ENCODE measurements at places on chromosomes 4 and X.

DNA sequence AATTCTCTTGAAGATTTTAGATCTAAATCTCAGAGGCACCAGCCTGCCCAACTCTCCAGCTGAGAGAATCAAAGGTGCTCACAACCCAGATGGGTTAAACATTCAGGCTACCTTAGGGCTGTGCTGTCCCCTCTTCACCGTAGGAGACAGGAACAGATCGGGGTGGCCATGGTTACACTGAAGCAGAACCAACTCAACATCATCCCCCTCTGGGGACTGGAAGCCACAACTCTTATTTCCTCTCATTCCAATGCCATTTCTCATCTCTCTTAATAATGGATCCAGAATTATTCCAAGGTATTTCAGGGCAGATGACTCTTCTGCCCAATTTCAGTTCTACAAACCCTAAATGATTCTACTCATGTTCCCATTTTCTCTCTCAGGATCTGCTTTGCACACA lies 109.7 kb downstream of the NKX6-1 start:
- peak; percentile 3 for DNase-seq

DNA sequence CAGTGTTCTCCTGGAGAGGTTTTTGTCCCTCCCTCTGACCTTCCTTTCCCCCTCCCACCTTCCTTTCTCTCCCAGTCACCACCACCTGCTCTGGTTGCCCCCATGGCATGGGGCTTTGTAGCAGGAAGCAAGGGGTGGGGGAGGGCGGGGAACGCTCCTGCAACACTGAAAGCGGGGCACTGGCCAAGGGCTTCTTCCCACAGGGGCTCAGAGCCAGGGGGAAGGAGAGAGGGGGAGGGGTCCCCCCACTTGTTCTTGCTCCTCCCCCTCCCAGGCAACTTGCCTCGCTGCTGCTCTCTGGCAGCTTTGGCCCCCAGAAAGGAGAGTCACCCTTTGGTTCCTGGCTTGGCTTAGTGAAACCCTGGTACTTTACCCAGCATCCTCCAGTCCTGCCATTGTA lies 48.4 kb downstream of the BCORL1 start:
- DNase-seq: no peak

- DNase-seq: peak; percentile 22
These were observed 83.4 kb upstream of the MID1IP1 start for GRCh38 chrX:38717871-38718270.

GRCh38 chr4:184897895-184898294 lies 72.1 kb upstream of the ACSL1 start:
- no peak for DNase-seq

- no peak for DNase-seq
These were observed 10.4 kb downstream of the SLC10A7 start for GRCh38 chr4:146511381-146511780.

GRCh38 chrX:118726396-118726795 lies 1.0 kb upstream of the IL13RA1 start:
- no peak for DNase-seq

GRCh38 chr4:5798946-5799345 lies 87.9 kb downstream of the EVC start:
- no peak for DNase-seq

DNA sequence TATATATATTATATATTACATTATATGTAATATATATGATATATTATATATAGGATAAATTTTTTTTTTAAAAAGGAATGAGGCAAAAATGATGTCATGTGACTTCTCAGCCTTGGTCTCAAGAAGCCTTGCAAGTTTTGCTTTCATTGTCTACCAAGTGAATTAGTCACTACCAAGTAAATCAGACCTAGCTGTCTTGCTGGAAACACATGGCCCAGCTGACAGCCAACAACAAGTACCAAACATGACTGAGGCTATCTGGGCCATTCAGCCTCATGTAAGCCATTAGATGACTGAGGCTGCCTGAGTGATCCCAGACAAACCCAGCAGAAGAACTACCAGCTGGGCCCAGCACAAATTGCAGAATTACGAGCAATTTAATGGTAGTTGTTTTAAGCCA lies 44.9 kb downstream of the HAND2 start:
- DNase-seq: peak; percentile 25

- no peak for DNase-seq
These were observed 123.6 kb upstream of the SLITRK2 start for GRCh38 chrX:145694048-145694447.

- DNase-seq: peak; percentile 16
These were observed 14.7 kb downstream of the WDR44 start for GRCh38 chrX:118360429-118361125.

- no peak for DNase-seq
These were observed 83.3 kb upstream of the ANXA3 start for GRCh38 chr4:78468272-78468671.

DNA sequence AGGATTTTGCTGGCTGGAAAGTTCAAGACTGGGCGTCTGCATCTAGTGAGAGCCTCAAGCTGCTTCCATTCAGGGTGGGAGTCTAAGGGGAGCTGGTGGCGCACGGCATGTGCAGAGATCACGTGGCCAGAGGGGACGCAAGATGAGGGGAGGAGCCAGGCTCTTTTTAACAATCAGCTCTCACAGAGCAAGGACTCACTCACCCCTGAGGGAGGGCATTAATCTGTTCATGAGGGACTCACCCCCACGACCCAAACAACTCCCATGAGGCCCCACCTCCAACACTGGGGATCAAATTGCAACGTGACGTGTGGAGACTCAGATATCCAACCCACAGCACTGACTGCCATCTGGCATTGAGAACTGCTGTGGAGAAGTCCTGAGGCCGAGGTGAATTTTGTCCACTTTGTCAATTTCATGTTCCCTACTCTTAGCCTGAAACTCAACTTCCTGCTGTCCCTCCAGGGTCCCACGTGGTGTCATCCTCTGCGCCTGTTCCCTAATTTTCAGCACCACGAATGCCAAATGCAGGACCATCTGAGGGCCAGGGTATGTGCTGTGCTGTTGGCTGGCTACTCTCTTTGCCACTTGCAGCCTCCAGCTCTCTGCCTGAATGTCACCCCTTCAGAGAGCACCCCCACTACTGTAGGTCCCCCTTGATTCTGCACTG lies 5.6 kb downstream of the ZFP92 start:
- DNase-seq: peak; percentile 19

GRCh38 chr4:6608758-6609414 lies 31.6 kb upstream of the MRFAP1 start:
- no peak for DNase-seq

DNA sequence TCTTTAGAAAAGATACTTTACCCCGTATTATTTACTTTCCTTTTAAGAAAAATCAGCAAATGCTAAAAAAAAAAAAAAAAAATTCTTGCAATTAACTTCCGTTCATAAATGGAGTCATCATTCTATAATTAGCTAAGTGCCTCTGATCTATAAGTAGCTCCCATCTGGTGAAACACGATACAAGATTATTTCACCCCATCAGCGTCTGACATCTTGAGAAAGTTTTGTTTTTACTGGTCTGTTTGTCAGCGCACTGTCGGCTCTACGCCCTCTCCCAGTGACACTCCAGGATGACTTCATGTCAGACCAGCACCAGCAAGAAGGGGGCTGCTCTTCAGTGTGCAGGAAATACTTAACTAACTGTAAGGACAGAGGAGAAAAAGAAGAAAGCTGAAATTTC lies 108.3 kb downstream of the AFAP1 start:
- peak; percentile 93 for DNase-seq

GRCh38 chrX:3066555-3066954 lies 25.3 kb downstream of the ARSF start:
- peak; percentile 32 for DNase-seq

GRCh38 chrX:38660395-38661102 lies 99.2 kb downstream of the TSPAN7 start:
- DNase-seq: no peak

GRCh38 chrX:129678614-129679195 lies 23.9 kb upstream of the APLN start:
- DNase-seq: no peak

GRCh38 chr4:149923736-149924135 lies 108.1 kb upstream of the IQCM start:
- DNase-seq: no peak

DNA sequence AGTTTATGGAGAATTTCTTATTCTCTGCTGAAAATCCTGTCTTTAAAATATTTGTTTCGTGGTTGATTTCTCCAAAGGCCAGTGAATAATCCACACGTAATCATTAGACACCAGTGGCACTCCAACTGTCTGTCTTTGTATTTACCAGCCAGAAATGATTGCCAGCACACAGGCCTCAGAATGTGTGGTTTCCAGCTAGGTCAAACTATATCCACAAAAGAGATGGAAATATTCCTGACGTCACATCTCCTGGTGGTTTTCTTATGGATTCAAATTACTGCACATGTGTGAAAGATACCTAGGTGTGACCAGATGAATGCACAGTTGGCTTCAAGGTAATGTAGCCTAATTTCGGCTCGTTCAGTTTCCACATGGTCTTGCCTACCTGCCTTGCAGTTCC lies 27.2 kb upstream of the TENM3 start:
- DNase-seq: no peak

DNA sequence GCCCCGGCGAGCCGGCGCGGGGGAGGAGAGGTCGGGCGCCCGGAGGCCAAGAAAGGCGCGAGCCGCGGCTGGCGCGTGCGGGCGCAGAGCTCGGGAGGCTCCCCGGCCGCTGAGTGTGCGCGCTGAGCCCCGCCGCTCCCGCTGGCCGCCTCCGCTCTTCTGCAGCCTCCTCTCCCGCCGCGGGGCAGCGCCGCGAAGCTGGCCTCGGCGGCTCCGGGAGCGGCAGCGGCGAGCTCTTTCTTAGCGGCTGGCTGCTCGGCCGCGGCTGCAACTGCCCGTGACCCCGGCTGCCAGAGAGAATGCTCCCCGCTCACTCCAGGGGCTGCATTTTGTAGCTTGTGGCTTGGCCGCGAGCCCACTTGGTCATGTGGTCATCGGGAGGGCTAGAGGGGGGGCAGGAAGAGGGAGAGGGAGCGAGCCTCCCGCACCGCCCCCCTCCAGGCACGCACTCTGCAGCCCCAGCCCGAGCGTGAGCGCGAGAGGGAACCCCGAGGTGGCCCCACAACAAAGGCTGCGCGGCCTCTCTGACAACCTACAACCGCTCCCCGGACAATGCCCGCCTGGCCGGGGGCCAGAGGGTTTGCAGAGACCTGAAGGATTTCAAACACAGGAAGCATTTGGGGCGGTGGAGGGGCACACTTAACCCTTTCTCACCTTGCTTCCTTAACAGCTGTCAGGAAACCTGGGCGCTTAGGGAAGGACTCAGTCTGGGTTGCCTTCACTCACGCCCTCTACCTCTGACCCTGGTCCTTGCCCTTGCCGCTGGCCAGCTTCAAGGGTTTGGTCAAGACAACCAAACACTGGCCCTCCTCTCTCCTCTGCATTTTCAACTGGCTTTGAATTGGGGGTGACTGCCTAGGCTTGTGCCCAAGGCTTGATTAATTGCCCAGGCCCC lies at the start of gene APLN:
APLN (minus strand) TSS at position 305 of the 895 bp plus-strand sequence. CDS start 326 bp downstream, outside the sequence.
- peak; percentile 54 for DNase-seq

GRCh38 chr4:41525129-41525528 lies 12.8 kb upstream of the LIMCH1 start:
- DNase-seq: peak; percentile 86

- no peak for DNase-seq
These were observed 113.0 kb downstream of the PRDM5 start for GRCh38 chr4:120809518-120809917.

GRCh38 chr4:185278716-185279115 lies 69.3 kb downstream of the SNX25 start:
- no peak for DNase-seq

GRCh38 chrX:135432881-135433521 lies 11.3 kb downstream of the SMIM10L2A start:
- no peak for DNase-seq

DNA sequence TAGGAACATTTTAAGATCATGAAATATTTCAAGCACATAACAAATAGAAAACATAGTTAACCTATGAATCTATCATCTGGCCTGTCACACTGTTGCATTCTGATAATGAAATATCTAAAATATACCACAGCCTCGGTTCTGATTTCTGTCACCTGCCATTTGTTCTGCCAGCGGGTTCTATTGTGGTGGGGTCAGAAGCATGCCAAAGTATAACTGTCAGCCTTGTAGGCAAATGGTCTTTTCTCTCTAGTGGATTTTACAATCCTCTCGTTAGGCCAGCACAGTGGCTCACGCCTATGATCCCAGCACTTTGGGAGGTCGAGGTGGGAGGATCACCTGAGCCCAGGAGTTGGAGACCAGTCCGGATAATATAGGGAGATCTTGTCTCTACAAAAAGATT lies 47.9 kb downstream of the HTRA3 start:
- DNase-seq: no peak

GRCh38 chrX:40266490-40267333 lies 169.0 kb upstream of the BCOR start:
- peak; percentile 69 for DNase-seq

DNA sequence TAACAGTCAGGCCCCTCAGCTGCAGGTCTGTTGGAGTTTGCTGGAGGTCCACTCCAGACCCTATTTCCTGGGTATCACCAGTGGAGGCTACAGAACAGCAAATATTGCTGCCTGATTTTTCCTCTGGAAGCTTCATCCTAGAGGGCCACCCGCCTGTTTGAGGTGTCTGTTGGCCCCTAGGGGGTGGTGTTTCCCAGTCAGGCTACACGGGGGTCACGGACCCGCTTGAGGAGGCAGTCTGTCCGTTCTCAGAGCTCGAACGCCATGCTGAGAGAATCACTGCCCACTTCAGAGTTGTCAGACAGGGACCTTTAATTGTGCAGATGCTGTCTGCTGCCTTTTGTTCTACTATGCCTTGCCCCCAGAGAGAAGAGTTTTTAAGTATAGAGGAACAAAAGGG lies 160.8 kb downstream of the DKK2 start:
- no peak for DNase-seq

GRCh38 chr4:25030277-25031076 lies at the start of gene LGI2:
LGI2 (minus strand) TSS chr4:25030946; CDS start chr4:25030693, 253 bp downstream.
- DNase-seq: peak; percentile 4
